ENCODE measurements at places on chromosomes 4 and X.

DNA sequence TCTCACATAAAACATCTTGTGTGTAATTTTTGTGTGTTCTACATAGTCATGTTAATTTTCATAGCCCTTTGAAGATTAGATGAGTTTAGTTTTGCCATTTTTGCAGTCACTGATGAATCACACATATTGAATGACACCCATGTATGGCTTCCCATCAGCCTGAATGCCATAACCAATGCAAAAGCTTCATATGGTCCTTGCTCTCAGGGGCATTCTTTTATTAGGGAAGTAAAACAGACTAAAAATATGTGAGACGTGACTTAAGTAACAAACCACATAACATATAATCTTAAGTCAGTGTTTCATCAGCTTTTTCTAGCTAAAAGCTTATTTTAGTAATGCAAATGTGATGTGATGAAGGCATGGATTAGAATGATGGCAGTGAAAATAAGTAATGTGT lies 8.2 kb downstream of the SLC25A4 start:
- DNase-seq, result no peak

GRCh38 chrX:110259117-110259516 lies 58.8 kb downstream of the AMMECR1 start:
- no peak for DNase-seq

- no peak for DNase-seq
These were observed 97.3 kb upstream of the DDIT4L start for GRCh38 chr4:100287534-100287933.

- DNase-seq, result peak; percentile 33
These were observed 781 bp upstream of the SPON2 start for GRCh38 chr4:1172971-1173757.

DNA sequence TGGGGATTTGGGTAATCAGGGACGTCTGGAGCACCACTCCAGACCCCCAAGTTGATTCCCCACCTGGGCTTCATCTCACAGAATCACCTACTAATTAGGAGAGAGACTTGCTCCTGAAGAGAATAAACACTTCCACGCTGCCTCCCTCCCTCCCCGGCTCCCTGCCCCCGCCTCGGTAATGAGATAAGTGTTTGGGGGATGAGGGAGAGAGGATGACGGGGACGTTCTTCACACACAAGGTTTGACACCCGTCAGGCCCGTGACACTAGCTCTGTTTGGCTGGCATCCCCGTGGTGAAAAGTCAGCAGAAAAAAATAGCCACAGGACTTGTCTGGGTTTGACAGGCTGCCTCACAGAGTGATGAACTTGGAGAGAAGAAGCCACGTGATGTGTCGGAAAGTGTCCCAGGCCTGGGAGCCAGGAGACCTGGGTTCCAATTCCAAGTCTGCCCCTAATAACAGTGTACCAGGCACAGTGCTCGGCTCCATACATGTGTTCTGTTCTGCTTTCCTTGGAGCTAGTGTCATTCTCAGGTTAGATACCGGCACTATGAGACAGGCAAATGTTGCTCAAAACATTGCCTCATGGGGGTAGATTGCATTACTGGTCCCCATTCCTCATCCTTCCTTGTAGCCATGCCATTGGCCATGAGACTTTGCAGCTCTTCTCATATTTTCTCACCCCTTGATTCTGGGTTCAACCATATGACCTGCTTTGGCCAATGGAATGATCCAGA lies 578.0 kb downstream of the BCOR start:
- no peak for DNase-seq

DNA sequence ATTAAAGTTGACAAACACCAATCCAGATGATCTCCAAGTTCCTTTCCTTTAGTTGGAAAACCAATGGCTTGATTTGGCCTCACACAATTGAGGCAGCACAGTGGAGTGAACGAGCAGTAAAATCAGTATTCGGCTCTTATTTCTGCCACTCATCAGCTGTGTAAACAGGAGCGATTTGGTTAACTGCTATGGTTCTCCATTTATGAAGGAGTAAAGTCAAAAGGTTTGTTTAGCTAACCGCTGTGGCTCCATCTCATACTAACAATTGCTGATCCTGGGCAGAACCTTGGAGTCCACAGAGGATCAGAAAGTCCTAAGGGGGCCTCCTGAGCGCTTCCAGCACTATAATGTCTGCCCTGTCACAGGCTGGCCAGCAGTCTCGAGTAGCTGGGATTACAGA lies 54.5 kb upstream of the EXOC1L start:
- no peak for DNase-seq

GRCh38 chr4:129788486-129788885 lies 692.5 kb downstream of the C4orf33 start:
- no peak for DNase-seq

GRCh38 chr4:120829113-120829831 lies 93.3 kb downstream of the PRDM5 start:
- no peak for DNase-seq

DNA sequence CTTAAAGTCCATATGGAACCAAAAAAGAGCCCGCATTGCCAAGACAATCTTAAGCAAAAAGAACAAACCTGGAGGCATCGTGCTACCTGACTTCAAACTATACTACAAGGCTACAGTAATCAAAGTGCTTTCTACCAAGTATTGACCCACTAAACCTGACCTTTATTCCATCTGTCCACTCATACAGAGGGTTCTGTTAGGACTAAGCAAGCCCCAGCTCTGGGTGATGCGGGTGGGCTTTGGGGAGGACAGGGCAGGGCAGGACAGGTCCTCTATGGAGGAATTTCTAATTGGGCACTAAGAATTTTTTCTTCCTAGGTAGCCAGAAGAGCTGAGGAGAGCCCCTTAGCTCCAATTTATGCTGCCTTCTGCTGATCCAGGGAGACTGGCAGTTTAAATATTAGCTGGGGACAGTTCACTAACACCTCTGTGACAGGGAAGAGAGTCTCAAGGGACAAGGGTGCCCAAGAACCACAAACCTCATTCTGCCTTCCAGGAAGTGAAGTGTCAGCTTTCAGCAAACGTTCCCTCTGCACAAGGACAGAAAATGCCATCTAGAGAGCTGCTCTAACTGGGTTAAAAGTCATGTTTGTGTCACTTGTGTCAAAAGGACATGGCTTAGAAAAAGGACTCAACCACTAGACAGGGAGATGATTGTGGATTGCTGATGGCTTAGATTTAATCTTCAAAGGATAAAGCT lies 143.2 kb downstream of the KIT start:
- DNase-seq, result no peak

DNA sequence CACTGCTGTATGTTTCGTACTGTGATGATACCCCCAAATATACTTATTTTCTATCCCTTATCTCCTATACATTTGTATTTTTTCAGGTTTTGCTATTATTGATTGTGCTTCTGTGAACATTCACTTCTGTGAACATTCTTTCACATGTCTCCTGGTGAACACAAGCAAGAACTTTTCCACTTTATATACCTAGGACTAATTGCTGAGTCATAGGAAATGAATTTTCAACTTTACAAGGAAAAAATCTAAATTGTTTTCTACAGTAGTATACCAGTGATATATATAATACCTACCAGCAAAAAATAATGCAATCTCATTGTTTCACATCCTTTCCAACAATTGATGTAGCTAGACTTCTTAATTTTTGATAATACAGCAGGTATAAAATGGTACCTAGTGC lies 139.5 kb upstream of the MAGEB18 start:
- no peak for DNase-seq

GRCh38 chr4:140149846-140150635 lies 3.9 kb downstream of the MAML3 start:
- peak; percentile 83 for DNase-seq

DNA sequence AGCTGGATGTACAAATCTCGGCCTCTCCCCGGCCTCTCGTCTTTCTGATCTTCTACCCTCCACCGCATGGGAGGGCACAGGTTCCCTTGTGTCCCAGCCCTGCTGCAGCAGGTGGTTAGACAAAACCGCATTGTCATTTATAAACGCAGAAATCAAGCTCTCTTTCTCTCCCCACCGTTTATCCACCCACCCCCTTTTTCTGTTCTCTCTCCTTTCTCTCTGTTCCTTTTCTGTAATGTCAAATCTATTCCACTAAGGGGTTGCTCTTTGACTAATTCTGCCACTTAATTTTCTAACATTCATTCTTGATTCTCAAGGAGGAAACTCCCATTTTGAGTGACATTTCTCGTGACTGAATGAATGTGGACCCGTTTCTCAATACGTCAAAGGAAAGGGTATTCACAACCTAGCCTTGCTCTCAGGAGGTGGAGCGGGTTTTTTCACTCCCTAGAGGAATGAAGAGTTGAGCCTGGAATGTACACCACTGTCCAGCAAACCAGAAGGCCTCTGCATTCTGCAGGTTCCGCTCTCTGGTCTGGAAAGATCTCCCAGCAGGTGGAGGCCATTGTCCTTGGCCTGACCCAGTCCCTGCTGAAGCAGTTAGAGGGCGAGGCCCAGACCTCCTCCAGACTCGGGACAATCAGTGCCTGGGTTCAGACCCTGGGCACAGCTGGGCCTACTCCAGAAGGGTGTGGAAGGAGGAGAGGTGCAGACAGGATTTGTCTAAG lies 70.9 kb upstream of the ENPP6 start:
- DNase-seq, result peak; percentile 27

- DNase-seq, result no peak
These were observed 7.8 kb upstream of the XK start for GRCh38 chrX:37677765-37678164.

GRCh38 chrX:110146521-110146920 lies 143.6 kb downstream of the TMEM164 start:
- DNase-seq, result peak; percentile 59

DNA sequence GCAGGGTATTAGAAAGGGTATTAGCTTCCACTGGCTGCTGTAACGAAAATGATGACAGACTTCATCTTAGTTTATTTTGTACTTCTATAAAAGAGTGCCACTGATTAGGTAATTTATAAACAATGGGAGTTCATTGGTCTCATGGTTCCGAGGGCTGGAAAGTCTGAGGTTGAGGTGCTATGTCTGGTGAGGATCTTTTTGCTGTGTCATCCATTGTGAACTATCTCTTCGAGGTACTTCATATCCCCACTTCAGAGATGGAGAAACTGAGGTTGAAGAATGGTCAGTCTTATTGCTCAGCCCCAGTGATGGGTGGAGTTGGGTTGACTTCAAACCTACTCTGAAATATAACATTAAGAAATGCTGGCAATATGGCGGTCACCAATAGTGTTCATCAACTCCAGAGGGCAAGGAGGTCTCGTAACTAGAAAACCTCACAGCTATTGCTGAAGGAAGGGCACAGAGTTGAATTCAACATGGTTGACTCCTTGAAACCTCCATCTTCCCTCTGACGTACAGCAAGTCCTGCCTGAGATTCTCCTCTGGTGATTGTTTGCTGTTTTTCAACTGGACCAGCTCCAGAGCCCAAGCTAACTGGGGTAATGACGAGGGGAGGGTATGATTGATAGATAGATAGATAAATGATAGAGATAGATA lies 53.6 kb upstream of the SHOX start:
- no peak for DNase-seq

DNA sequence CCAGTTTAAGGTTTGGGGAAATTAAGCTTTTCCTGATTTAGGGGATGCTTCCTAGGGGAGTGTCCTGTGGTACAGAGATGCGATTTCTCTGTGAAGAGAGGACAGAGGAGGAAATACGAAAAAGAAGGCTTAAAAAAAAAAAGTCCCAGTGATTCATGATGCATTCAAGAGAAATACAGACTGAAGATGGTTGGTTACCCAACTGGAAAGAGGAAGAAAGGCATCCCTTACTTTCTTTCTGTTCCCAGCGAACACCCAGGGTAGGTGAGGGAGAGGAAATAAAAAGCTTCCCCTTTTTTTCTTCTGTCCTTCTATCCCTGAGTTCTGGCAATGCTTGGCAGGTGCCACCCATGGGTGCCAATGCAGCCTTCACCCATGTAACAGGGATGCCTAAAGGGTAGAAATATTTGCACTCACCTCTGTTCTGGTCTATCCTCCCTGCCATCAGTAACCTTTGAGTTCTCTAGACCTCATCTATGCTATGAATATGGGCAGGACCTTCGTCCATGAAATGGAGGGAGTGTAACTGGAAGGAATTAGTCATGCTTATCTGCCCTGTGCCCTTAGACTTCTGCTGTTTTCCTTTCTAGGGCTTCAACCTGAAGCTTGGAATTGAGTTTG lies 230.1 kb upstream of the GALNTL6 start:
- no peak for DNase-seq

DNA sequence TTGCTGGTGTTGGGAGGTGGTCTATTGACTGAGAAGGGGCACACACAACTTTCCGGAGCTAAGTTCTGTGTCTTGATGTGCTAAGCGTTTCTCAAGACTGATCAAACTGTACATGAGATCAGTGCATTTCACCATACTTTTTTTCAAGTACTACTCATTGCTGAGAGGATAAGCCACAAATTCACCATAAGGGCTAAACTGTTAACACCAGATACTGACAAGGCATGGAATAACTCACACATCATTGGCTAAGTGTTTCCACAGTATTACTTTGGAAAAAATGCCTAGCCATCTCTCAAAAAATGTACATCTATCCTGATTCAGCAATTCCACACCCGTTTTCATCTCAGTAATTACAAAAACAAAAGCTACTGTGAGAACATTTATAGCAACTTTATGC lies 13.0 kb downstream of the RBMX start:
- no peak for DNase-seq

- no peak for DNase-seq
These were observed 173.1 kb upstream of the PITX2 start for GRCh38 chr4:110795971-110796370.

GRCh38 chrX:150547375-150548115 lies 20.9 kb upstream of the MTM1 start:
- DNase-seq, result peak; percentile 79

GRCh38 chr4:143616771-143617170 lies 83.7 kb downstream of the FREM3 start:
- no peak for DNase-seq

- DNase-seq, result no peak
These were observed 21.2 kb downstream of the LRP2BP start for GRCh38 chr4:185374573-185374972.

DNA sequence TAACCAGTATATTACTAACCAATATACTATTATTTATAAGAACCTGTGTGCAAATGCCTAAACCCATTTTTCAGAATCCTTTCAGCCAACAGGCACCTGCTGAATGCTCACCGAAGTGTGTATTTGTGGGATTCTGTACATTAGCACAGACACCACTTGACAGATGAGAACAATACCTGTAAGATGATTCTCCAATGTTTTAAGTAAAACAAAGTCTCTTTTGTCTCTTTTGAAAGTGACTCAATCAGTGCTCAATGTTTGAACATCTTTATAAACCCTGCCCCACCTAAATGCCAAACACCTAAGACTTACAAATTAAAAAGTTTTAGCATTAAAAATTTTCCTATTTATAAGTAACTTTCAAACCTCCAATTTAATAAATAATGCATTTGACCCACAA lies 763 bp downstream of the ASB9 start:
- no peak for DNase-seq
